Fibroblast of lung (primary cell): ENCODE measurements at places on chromosomes 3 and 15. TPM values are rescaled to one million over a fixed set of nuclear protein-coding genes. Genes with fewer than 3 reads are reported as not detected.

The NANOGP8 gene
- total RNA-seq = not detected in 2 replicates

The MGLL gene
- 15.2 and 60.1 TPM in 2 replicates for total RNA-seq

The GOLGA6L6 gene
- total RNA-seq = not detected in 2 replicates

The CD276 gene
- total RNA-seq = 65.7 and 88.5 TPM in 2 replicates

The GOLGA8G gene
- total RNA-seq = not detected in 2 replicates

The GPR160 gene
- 0.50 and 0.51 TPM in 2 replicates for total RNA-seq
